Large intestine (tissue), 12 donors: ENCODE measurements at places on chromosomes 13 and 19.

DNA sequence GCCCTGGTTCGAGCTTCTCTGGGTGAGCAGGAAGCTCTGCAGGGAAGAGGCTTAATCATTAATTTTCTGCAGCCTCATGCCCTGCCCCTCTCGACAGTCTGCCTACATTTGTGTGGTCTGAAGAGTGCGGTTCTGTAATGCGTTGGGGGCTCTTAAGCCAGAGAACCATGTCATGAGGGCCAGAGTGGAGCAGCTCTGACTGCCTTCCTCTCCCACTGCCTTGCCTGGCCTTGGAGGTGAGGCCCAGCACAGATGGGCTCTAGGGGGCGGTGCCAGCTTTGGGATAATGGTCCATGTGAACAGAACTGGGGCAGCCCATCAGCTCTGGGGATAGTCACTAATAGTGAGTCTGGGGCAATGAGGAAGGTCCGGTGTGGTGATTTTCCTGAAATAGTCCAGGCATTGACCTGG is 5.7 kb downstream of the FGF9 start:
- peak overlapping the region; percentile 73 for H3K4me3 ChIP-seq
- peaks cover 4% of the 10 kb centered on the region for H3K36me3 ChIP-seq
- DNase-seq: peak; percentile 64
- peak overlapping the region; percentile 80 for H3K27ac ChIP-seq

- peak; percentile 62 for DNase-seq
- H3K27me3 ChIP-seq: peaks cover 42% of the 10 kb centered on the region
- H3K36me3 ChIP-seq: no peaks in the 10 kb centered on the region
- H3K4me1 ChIP-seq: peaks cover 42% of the 10 kb centered on the region
- H3K4me3 ChIP-seq: peak within 1 kb of the TSS; percentile 52
- H3K27ac ChIP-seq: peak within 1 kb of the TSS; percentile 94
These were observed at the start of gene LTBP4 for GRCh38 chr19:40601134-40601974. TSS of gene LTBP4 (plus strand) at chr19:40601369. CDS start at chr19:40601388, 19 bp downstream.

DNA sequence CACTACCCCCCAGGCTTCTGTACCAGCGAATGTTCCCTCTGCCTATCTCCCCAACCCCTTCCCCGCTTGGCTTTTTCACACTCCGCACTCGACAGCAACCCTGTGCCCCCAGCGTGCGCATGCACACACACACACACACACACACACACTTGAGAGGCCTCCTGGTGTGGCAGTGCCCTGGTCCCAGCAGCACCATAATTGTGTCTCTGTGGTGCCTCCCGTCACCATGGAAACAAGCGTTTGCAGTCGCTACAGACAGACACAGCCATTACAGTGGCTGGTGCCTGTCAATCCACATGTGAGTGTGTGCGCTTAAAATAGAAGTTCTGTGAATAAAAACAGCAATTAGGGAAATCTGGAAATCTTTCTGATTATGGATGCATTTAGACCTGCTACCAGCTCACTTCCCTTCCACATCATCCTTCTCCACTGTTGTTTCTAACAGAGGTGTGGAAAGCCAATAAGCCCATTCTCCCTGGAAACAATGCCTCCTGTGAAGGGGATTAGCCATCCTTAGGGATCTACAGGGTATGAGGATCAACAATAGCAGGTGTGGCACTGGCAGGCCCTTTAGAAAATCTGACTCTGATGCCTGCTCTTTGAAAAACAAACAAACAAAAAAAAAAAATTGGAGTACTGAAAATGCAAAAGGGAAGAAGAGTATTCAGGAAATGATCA is 146.3 kb downstream of the DCLK1 start:
- H3K4me3 ChIP-seq: no peak overlapping the region
- DNase-seq: no peak
- no peaks in the 10 kb centered on the region for H3K4me1 ChIP-seq
- no peaks in the 10 kb centered on the region for H3K27me3 ChIP-seq
- H3K27ac ChIP-seq: no peak overlapping the region
- H3K36me3 ChIP-seq: no peaks in the 10 kb centered on the region

- H3K4me3 ChIP-seq: no peak overlapping the region
- no peaks in the 10 kb centered on the region for H3K36me3 ChIP-seq
- no peaks in the 10 kb centered on the region for H3K4me1 ChIP-seq
- no peak overlapping the region for H3K27ac ChIP-seq
These were observed 110.2 kb downstream of the MZT1 start for GRCh38 chr13:72617186-72617585.

GRCh38 chr19:2469102-2469914 is 6.6 kb upstream of the GADD45B start:
- DNase-seq: no peak
- no peaks in the 10 kb centered on the region for H3K4me1 ChIP-seq
- H3K27ac ChIP-seq: no peak overlapping the region
- no peaks in the 10 kb centered on the region for H3K27me3 ChIP-seq
- H3K4me3 ChIP-seq: no peak overlapping the region

DNA sequence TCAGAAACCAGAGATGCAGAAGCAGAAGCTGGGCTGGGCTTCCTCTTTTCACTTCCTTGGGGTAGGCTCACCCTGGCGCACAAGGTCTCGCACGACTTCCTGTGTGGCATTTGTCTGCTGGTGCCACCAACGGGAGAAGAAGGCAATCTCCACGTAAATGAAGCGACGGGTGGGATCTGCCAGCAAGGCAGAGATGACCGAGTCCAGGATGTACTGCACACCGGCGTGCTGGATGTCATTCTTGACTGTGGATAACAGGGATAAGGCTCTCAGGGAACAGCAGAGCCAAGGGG is 1.3 kb downstream of the MAN2B1 start:
- H3K27ac ChIP-seq: no peak overlapping the region
- H3K27me3 ChIP-seq: no peaks in the 10 kb centered on the region
- no peak overlapping the region for H3K4me3 ChIP-seq

DNA sequence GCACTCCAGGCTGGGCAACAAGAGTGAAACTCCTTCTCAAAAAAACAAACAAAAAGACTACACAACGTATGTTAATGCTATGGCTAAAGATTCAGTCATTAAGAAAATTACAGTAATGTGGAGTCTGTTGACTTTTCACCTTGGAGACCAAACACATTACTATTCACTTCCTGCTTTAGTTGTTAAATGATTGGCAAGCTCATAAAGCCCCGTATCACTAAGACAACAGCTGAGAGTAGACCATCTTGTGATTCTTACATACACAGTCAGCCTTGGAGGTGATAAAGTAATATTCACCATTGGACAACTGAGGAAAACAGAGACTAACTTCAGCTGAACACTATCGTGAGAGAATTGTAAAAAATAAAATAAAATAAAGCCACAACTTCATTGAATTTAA is 86.5 kb downstream of the KCTD12 start:
- H3K27ac ChIP-seq: no peak overlapping the region
- peaks cover 3% of the 10 kb centered on the region for H3K4me1 ChIP-seq
- peak; percentile 68 for DNase-seq
- no peak overlapping the region for H3K4me3 ChIP-seq

- no peaks in the 10 kb centered on the region for H3K36me3 ChIP-seq
- H3K27me3 ChIP-seq: no peaks in the 10 kb centered on the region
- H3K4me1 ChIP-seq: no peaks in the 10 kb centered on the region
- DNase-seq: no peak
These were observed 41.1 kb upstream of the GTF3A start for GRCh38 chr13:27383104-27383921.
